Activated CD4-positive, alpha-beta T cell treated with anti-CD3 and anti-CD28 coated beads, Interleukin-2, amount 10 ng/mL, durations not matched to agents 7 days and 5 days (primary cell): ENCODE measurements at places on chromosomes 4 and X. TPM values are rescaled to one million over a fixed set of nuclear protein-coding genes. Genes with fewer than 3 reads are reported as not detected.

GRCh38 chrX:79366873-79367749 lies at the start of gene ITM2A:
ITM2A (minus strand) TSS chrX:79367334; CDS start chrX:79367215, 119 bp downstream.
- H3K27ac ChIP-seq, result peak within 1 kb of the TSS; percentile 99
- H3K27me3 ChIP-seq, result no peaks in the 10 kb centered on the region
- H3K4me3 ChIP-seq, result peak within 1 kb of the TSS; percentile 96
- peak; percentile 60 for DNase-seq
- peaks cover 17% of the 10 kb centered on the region for H3K36me3 ChIP-seq

DNA sequence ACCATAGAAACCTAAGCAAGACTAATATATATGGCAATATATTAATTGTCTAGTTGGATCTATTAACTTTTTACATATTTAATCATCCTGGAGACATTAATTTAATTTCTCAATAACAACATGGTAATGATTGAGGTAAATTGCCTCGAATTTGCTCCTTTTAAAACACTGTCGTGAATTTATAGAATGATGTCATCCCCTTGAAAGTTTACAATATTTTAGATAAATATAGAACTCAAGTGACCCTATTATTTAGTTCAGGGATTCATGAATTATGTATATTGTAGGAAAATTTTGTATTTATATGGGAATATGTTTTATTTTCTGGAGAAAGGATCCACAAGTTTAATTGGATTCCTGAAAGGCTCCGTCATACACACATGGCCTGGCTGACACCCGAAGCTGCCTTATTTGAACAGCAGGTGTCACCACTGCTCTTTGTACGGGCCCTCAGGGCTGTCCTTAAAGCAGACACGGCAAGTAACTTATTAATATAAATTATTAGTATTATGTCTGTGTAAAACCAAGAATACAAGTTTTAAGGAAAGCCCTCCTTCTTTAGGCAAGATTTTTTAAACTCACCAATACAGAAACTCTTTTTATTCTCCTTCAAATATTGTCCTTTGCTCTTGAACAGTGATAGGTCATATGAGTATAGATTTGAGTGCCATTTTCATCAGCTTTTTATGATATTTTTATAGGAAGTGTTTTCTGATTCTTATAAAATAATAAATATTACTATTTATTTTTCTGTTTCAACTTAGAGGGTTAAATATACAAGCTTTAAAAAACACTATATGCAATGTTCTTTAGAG lies 1.9 kb upstream of the PLRG1 start:
- DNase-seq, result peak; percentile 76
- no peak overlapping the region for H3K4me3 ChIP-seq
- H3K27me3 ChIP-seq, result no peaks in the 10 kb centered on the region

DNA sequence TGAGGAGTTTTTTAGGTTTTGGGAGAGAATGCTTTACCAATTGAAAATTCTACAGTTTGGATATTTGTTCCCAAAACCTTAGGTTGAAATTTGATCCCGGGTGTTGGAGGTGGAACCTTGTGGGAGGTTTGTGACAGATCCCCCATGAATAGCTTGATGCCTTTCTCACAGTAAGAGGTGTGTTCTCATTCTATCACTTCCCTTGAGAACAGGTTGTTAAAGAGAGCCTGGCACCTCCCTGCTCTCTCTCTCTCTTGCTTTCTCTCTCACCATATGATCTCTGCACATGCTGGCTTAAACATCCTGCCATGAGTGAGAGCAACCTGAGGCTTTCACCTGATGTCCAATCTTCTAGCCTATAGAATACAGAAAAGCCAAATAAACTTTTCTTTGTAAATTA lies 1475.5 kb upstream of the AGA start:
- no peak for DNase-seq
- H3K27ac ChIP-seq, result no peak overlapping the region
- no peak overlapping the region for H3K4me3 ChIP-seq
- H3K27me3 ChIP-seq, result no peaks in the 10 kb centered on the region
- no peaks in the 10 kb centered on the region for H3K36me3 ChIP-seq

ZDHHC15 gene
- total RNA-seq, result 0.05 TPM

DNA sequence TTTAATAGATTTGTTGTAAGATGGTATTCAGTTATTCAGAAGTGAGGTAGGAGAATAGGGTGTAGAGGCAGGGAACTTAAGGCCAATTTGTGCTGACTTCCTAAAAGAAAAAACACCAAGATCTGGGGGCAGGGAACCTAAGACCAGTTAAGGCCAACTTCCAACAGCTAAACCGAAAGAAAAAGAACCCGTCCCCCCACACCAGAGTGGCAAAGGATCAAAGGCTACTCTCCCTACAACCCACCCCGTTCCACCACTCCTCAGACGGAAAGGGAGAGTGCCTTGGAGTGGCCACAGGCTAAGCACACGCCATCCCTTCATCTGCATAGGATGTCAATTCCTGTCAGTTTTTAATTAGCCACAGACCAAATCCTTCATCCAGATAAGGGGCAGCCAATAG lies 3.7 kb upstream of the ZNF718 start:
- DNase-seq, result no peak
- peaks cover 38% of the 10 kb centered on the region for H3K4me1 ChIP-seq
- H3K27me3 ChIP-seq, result no peaks in the 10 kb centered on the region
- H3K27ac ChIP-seq, result peak overlapping the region; percentile 87
- H3K4me3 ChIP-seq, result no peak overlapping the region
- H3K36me3 ChIP-seq, result peaks cover 57% of the 10 kb centered on the region

DNA sequence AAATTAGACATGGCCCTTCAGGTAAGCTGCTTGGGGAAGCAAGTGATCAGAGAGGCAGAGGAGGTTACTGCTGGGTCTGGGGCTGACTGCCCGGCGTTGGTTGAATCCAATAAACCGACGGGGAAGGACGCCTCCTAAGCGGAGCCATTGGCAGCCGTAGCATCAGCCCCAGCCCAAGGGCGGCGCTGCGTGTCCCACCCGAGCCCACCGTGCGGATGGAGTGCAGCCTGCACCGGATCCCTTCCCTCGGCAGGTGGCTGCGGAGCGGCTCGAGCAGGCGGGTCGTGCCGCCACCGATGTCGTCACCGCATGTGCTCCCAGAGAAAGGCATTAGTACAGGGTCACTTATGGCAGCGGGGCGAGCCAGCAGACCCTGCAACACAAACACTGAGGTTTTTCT lies 82.1 kb downstream of the ALPK1 start:
- H3K4me1 ChIP-seq, result no peaks in the 10 kb centered on the region
- H3K27ac ChIP-seq, result no peak overlapping the region
- no peak overlapping the region for H3K4me3 ChIP-seq
- H3K27me3 ChIP-seq, result no peaks in the 10 kb centered on the region
- no peak for DNase-seq

DNA sequence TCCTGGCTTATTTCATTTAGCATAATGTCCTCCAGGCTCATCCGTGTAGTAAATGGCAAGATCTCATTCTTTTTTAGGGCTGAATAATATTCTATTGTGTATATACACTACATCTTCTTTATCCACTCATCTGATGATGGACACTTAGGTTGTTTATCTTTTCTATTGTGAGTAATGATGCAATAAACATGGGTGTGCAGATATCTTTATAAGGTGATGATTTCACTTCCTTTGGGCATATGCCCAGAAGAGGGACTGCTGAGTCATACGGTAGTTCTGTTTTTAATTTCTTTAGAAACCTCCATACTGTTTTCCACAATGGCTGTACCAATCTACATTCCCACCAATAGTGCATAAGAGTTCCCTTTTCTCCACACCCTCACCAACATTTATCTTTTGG lies 317.6 kb upstream of the CNKSR2 start:
- DNase-seq, result no peak
- H3K27ac ChIP-seq, result no peak overlapping the region
- no peaks in the 10 kb centered on the region for H3K4me1 ChIP-seq
- H3K27me3 ChIP-seq, result no peaks in the 10 kb centered on the region
- H3K4me3 ChIP-seq, result no peak overlapping the region
- H3K36me3 ChIP-seq, result no peaks in the 10 kb centered on the region

- no peaks in the 10 kb centered on the region for H3K36me3 ChIP-seq
- no peaks in the 10 kb centered on the region for H3K4me1 ChIP-seq
- DNase-seq, result no peak
- H3K27me3 ChIP-seq, result no peaks in the 10 kb centered on the region
- H3K27ac ChIP-seq, result no peak overlapping the region
These were observed 188.1 kb upstream of the SFRP2 start for GRCh38 chr4:153976954-153977353.

GRCh38 chrX:9221781-9222180 lies 187.9 kb upstream of the FAM9B start:
- DNase-seq, result no peak
- no peak overlapping the region for H3K4me3 ChIP-seq
- H3K4me1 ChIP-seq, result no peaks in the 10 kb centered on the region
- no peaks in the 10 kb centered on the region for H3K36me3 ChIP-seq

CXCL8 gene
- 0.15 TPM for total RNA-seq

SAGE1 gene
- total RNA-seq, result not detected

DNA sequence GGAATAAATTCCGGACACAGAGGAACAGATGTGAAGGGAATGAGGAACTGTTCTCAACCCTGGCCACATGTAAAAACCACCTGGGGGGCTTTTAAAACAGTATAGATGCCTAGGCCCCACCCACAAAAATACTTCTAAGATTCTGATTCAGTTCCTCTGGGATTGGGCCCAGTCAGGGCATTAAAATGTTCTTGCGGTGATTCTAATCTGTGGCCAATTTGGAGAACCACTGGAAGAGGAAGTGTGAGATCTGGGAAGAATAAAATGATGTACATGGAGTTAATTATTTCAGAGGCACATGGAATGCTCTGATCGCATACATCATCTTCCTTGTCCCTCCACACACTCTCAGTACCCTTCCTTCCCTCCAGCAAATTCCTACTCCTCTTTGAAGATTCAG lies 192.2 kb downstream of the APBB2 start:
- no peak overlapping the region for H3K27ac ChIP-seq
- no peaks in the 10 kb centered on the region for H3K27me3 ChIP-seq
- H3K4me1 ChIP-seq, result no peaks in the 10 kb centered on the region
- DNase-seq, result no peak
